Naive B cell (primary cell): ENCODE measurements at places on chromosomes 7 and 10. TPM values are rescaled to one million over a fixed set of nuclear protein-coding genes. Genes with fewer than 3 reads are reported as not detected.

- DNase-seq, result no peak
Observed at GRCh38 chr10:106338486-106338885, 826.0 kb downstream of the SORCS1 start.

DNA sequence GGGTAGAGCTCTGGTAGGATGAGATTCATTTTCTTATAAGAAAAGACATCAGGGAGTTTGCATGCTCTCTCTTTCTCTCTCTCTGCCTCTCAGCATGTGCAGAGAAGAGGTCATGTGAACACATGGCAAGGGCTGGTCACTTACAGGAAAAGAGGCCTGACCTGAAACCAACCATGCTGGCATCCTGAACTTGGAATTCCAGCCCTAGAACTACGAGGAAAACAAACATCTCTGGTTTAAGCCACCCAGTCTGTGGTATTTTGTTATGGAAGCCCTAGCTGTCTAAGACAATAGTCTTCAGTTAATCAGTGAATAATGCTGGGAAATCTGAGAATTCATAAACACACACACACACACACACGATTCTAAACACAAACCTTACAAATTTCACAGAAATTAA, 1104.2 kb upstream of the LRRN3 start:
- DNase-seq, result no peak

DNA sequence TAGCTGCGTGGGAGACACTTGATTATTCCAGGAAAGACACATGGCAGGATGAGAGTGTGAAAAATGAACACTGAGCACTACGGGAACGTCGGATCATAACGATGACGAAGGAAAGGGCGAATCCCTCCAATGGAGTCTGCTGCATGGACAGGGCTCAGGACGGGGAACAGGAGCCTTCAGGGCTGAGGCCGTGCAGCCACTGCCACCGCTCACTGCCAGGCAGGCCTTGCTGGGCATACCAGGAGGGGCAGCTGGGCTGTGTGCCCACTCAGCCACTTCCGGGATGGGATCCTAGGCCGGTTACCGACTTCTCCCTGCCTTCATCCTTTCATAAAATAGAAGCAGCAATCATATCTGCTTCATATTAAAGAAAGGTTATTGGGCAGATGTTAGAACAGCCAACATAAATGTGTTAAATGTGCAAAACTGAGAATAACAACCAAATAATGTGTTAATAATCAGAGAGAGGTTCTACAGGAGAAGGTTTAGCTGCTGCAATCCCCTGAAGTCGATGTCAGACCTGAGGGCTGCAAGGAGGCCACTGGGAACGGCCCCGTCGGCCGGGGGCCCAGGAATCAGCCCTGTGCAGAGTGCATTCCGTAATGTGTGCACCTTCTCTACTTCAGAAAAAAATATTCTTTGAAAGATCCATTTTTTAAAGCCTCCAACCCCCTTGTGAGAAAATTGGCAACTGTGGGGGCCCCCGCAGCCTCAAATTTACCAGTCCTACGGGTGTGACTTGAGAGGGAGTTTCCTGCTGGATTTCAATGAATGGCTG, 63.6 kb downstream of the ADARB2 start:
- no peak for DNase-seq

- DNase-seq, result no peak
Observed at GRCh38 chr10:70462349-70462984, 16.1 kb upstream of the PALD1 start.

DNA sequence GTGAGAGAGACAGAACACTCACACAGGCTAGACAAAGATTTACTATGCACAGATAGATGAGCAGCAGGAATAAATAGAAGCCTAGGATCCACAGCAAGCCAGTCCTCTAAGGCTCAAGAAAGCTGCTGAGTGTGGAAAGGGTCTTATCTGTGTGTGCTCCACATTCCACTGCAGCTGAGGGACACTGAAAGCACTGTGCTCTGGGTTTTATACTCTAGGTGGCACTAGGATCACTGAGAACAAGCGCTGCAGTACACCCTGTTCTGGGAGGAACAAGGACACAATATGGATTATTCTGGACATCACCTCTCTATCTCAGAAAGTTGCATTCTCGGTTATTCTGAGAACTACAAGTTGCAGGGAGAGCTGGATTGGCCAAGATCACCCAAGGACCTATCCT, 4.9 kb upstream of the KLHL7 start:
- DNase-seq, result no peak

GRCh38 chr7:2689951-2690705, 2.1 kb downstream of the AMZ1 start:
- DNase-seq, result no peak

GRCh38 chr7:147639751-147640150, 950.8 kb upstream of the C7orf33 start:
- DNase-seq, result no peak

DNA sequence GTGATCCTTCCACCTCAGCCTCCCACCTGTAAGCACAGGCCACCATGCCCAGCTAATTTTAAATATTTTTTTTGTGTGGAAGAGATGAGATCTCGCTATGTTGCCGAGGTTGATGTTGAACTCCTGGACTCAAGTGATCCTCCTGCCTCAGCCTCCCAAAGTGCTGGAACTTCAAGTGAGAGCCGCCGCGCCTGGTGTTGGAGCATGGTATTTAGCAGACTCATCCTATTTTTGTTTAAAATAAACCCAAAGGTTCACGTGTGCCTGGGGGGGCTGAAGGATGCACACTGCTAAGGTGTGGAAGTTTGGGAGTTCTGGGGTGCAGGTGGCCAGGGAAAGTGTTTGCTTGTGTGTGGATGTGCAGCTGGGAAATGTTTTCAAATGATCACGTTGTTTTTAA, 18.1 kb downstream of the PDGFA start:
- no peak for DNase-seq

LBX1 gene
- polyA plus RNA-seq, result not detected

ABCB1 gene
- 21.9 TPM for polyA plus RNA-seq

FRAT1 gene
- polyA plus RNA-seq, result 9.8 TPM
